Karpas-422 (cell line): ENCODE measurements at places on chromosomes 13 and 19. TPM values are rescaled to one million over a fixed set of nuclear protein-coding genes. Genes with fewer than 3 reads are reported as not detected.

Gene GRIN2D
- total RNA-seq, result not detected in 2 replicates

Gene ZNF575
- total RNA-seq, result 0.34 TPM in 1 of 2 replicates, not detected in the other

Gene ERICH6B
- total RNA-seq, result not detected in 2 replicates

Gene USPL1
- 12.8 and 18.4 TPM in 2 replicates for total RNA-seq

Gene ADGRE1
- 0.30 TPM in 1 of 2 replicates, not detected in the other for total RNA-seq

Gene LRRC8E
- not detected in 2 replicates for total RNA-seq

Gene TMEM150B
- total RNA-seq, result 0.61 TPM in 1 of 2 replicates, not detected in the other

Gene THSD8
- 9.0 TPM in 1 of 2 replicates, not detected in the other for total RNA-seq

Gene NKPD1
- total RNA-seq, result 1.2 TPM in 1 of 2 replicates, not detected in the other

Gene NLRP9
- total RNA-seq, result not detected in 2 replicates

Gene TNNT1
- 10.4 and 39.0 TPM in 2 replicates for total RNA-seq

Gene SYCN
- total RNA-seq, result not detected in 2 replicates

Gene LILRA5
- not detected in 2 replicates for total RNA-seq

Gene IGFL1
- total RNA-seq, result not detected in 2 replicates

Gene TINCR
- total RNA-seq, result 0.04 TPM in 1 of 2 replicates, not detected in the other

Gene LILRB2
- 0.22 and 0.61 TPM in 2 replicates for total RNA-seq
